ENCODE measurements at places on chromosomes 6 and 20.

GRCh38 chr6:87945181-87945580, 102.5 kb upstream of the SPACA1 start:
- no peak for DNase-seq

DNA sequence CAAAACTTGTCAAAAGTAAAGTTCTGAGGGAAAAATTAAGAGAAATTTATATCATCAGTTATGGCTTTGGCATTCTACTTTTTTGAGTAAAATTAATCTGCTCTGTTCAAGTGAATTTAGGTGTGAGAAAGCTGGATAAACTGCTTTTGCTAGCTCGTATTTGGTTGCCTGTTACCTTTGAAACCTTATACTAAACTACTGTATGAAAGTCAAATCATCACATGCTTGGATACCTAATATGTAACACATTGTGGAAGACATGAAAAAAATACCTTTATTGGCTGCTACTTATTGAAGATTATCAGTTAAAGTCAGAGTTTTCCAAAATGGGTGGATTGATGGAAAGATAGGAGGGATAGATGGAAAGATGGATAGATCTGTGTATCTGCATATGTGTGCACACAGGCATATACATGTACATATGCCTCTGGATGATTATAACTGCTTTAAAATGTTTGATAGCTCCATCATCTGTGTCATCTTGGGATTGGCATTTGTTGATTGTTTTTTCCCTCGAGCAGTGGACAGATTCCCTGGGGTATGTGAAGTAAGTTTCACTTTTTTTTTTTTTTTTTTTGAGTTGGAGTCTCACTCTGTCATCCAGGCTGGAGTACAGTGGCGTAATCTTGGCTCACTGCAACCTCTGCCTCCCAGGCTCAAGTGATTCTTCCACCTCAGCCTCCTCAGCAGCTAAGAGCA, 24.3 kb downstream of the SCAF8 start:
- DNase-seq = no peak

- no peak for DNase-seq
These were observed 56.5 kb upstream of the DST start for GRCh38 chr6:56699066-56699654.

GRCh38 chr6:110295451-110296165, 62.5 kb downstream of the METTL24 start:
- DNase-seq = no peak

GRCh38 chr6:109050012-109050411, 44.6 kb downstream of the SESN1 start:
- no peak for DNase-seq
